ENCODE measurements at places on chromosomes 2 and 18. TPM values are rescaled to one million over a fixed set of nuclear protein-coding genes. Genes with fewer than 3 reads are reported as not detected.

PSD4 gene
- 193 TPM for total RNA-seq

CYP27C1 gene
- total RNA-seq, result not detected

GRCh38 chr2:226247289-226248275, 552.0 kb downstream of the IRS1 start:
- DNase-seq, result no peak
- H3K27ac ChIP-seq, result no peak overlapping the region
- no peaks in the 10 kb centered on the region for H3K4me1 ChIP-seq
- no peaks in the 10 kb centered on the region for H3K27me3 ChIP-seq
- no peaks in the 10 kb centered on the region for H3K36me3 ChIP-seq

DNA sequence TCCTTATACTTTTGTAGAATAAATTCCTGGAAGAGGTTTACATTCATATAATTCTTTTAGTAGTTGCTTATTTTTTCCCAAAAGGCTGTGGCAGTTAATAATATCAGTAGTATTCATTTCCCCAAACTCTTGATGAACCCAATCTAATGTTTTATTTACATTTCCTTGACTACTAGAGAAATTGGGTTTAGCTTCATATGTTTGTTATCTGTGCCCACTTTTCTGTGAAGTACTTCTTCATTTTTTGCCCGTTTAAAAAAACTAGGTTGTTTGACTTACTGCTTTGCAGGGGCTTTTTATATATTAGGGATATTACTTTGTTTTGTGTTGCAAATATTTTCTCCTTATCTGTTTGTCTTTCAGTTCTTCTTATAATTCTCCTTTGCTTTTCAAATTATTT, 17.2 kb downstream of the RALB start:
- no peaks in the 10 kb centered on the region for H3K36me3 ChIP-seq
- no peak overlapping the region for H3K27ac ChIP-seq
- H3K27me3 ChIP-seq, result no peaks in the 10 kb centered on the region
- DNase-seq, result no peak
- H3K4me1 ChIP-seq, result no peaks in the 10 kb centered on the region
- H3K4me3 ChIP-seq, result no peak overlapping the region

DSG3 gene
- total RNA-seq, result not detected

GRCh38 chr2:131724019-131724418, 196.3 kb downstream of the CCDC74A start:
- no peaks in the 10 kb centered on the region for H3K27me3 ChIP-seq
- no peak for DNase-seq
- H3K4me3 ChIP-seq, result no peak overlapping the region

TCF23 gene
- not detected for total RNA-seq

All from CD8-positive, alpha-beta memory T cell (primary cell).